ENCODE measurements at places on chromosomes 11 and 22.

- no peak for DNase-seq
These were observed 2.8 kb upstream of the ACR start for GRCh38 chr22:50734986-50735738.

- DNase-seq: no peak
These were observed 22.7 kb upstream of the RRM1 start for GRCh38 chr11:4071914-4072313.

DNA sequence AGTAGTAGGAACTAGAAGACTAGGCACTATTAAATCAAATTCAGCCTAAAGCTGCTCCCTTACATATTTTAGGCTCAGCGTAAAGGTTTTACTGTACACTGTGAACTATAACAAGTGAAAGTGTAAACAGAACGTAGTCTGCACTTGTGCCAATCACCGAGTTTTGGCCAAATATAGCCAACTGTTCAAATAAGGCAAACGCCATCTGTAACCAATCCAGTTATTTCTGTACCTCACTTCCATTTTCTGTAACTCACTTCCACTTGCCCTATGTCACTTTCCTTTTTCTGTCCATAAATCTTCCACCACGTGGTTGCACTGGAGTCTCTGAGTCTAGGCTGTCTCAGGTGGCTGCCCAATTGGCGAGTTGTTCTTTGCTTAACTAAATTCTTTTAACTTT is 2132.2 kb downstream of the LRRC4C start:
- DNase-seq: no peak

DNA sequence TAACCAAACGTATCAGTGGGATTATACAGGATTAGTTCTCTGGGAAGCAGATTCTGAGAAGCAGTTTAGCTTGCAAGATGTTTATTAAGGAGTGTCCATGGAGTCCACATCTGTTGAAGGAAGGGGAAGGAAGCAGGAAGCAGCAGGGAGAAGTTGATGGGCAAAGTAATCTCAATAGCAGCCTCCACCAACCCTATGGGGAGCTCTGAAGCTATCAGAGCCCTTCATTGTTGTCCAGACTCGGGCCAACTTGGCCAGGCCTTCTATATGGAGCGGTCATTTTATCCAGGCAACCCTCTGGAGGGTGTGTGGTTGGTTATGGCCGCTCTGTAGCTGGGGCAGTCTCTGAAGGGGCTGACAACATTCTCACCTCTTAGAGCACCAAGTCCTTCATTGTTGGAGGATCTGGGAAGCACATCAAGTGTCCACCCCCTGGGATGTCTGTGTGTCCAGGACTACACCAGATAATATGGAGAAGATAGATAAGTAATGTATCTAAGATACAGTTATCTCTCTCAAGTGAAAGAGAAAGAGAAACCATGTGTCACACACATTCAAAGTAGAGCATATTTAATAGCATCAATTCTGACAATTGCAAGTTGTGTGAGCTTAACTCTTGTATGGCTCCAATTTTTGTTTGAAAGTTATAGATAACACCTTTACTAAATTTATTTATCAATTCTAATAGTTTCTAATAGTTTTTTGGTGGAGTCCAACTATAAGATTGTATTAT is 101.7 kb upstream of the TRIM77 start:
- DNase-seq: no peak

DNA sequence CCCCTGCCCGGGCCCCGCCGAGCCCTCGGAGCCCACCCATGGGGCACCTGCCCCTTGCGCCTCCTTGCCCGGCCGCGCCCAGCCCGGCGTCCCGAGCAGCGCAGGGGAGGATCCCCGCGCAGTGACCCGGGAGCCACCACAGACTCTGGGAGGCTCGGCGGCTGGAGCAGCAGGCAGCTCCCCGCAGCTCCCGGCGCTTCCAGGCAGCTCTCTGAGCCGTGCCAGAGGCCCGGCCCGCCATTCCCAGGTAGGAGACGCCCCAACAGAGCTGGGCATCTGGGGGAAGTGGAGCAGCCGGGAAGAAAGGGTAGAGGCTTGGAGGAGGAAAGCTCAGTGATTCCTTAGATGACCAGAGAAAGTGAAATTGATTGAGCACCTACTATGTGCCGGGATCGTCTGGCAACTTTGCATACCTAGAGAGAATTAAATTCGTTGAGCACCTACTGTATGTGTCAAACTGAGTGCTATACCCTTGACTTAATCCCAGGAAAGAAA is 670 bp downstream of the RASD2 start:
- DNase-seq: no peak

- no peak for DNase-seq
These were observed 5.3 kb downstream of the CCDC157 start for GRCh38 chr22:30361916-30362650.

- peak; percentile 58 for DNase-seq
These were observed 31.8 kb downstream of the DLG2 start for GRCh38 chr11:85595285-85595884.

- DNase-seq: no peak
These were observed 49.0 kb downstream of the PRR5L start for GRCh38 chr11:36345084-36345511.

- DNase-seq: no peak
These were observed 12.4 kb downstream of the EMID1 start for GRCh38 chr22:29217827-29218757.

- peak; percentile 87 for DNase-seq
These were observed 168.1 kb downstream of the NXPE2 start for GRCh38 chr11:114846416-114846791.

- DNase-seq: no peak
These were observed 193.5 kb downstream of the MYO18B start for GRCh38 chr22:25935266-25936058.

DNA sequence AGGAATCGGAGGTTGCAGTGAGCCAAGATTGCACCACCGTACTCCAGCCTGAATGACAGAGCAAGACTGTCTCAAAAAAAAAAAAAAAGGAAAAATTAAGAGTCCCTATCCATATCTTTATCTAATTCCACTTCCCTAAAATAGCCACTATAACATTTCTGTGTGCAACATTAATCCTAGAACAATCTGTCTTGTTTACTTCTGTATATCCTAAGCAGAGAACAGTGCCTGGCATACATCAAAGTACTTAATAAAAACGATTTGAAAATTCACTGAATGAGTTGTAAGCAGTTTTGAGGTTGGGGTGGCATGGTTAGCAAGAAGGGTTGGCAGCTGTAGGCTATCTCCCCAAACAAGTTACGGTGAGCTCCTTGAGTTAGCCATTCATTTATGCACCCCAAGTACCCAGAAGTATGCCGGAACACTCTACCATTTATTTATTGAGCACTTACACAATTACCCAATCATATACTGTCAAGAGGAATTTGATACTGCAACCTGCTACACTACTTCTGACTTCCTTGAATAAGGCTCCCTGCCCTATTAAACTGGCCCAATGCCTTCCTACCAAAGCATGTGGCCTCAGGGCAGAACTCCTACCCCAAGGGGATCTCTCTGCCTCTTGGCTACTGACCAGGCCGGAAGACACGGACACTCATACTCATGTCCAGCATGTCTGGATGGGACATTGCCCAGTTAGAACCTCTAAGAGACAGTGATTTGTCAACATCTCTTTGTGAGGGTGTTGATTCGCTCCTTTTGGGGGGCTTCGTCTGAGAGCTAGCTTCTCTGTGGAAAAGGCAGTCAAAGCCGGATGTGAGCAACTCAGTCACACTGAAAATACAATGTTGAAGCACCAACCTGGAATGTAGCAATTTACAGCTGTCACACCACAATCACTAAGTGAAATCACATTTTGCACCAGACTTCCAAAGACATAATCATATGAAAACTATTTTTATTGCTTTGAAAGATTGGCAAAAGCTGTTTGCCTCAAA is 16.3 kb upstream of the TMEM41B start:
- DNase-seq: peak; percentile 70

GRCh38 chr22:45319324-45319685 is 9.6 kb downstream of the FAM118A start:
- no peak for DNase-seq

GRCh38 chr22:50313600-50313999 is 6.2 kb upstream of the PLXNB2 start:
- no peak for DNase-seq
